ENCODE measurements at places on chromosomes 13 and 19.

- peak; percentile 89 for DNase-seq
Measured at GRCh38 chr19:10625003-10625761, at the start of gene SLC44A2. TSS of gene SLC44A2 (plus strand) at chr19:10625553. CDS start at chr19:10625634, 81 bp downstream.

DNA sequence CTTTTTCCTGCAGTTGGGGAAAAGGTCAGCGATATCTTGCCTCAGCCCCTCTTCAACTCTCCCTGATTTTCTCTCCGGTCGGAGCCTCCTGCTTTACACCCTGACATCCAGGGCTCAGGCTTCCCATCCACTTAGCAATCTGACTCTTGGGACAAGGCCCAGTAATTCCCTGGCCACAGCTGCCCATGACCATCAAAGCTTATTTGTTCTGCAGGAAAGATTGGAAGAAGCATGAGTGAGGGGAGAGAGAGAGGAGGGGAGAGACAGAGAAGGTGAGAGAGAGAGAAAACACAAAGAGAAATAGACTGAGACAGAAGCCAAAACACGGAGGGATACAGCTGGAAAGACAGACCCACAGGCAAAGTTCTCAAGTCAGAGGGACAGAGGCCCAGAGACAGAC, 13.7 kb downstream of the SYT3 start:
- no peak for DNase-seq

GRCh38 chr19:34188408-34188807, 16.1 kb downstream of the LSM14A start:
- no peak for DNase-seq

DNA sequence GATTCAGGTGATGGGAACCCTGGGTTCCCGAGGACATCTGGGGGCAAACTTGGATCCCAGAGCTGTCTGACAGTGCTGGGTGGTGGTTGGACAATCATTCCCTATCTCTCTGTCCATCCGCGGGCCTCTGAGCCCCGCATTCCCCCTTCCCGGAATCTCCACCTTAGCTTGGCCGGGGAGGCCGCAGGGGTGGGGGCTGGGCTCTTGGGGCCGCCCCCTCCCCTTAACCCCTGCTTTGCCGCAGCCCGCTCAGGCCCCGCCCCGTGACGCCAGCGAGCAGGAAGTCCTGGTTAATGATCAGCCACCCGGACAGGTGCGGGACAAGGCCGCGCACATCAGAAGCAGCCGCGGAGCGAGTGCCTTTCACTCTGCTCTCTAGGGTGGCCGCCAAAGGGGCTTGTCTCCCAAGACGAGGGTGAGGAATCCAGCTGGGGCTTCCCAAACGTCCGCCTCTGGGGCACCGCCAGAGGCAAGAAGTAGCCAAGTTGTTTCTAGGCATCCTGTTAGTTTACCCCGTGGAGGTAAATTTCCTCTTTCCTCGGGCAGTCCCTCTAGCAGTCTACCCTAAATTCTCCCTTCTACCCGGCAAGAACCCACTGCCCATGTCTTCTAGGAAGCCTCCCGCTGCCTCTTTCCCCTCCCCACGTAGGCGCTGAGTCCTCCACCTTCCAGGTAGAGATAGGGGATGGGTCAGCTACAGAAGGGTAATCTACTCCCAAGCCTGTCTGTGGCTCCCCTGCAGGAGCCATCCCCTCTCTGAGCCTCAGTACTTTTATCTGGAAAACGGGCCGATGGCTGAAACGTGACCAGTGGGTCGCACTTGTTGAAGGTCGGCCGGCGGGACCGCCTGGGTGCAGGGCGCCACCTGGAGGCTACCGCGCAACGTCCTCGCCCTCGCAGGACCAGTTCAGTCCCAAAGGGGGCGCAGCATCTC, 3.0 kb downstream of the IRF2BP1 start:
- DNase-seq = no peak

DNA sequence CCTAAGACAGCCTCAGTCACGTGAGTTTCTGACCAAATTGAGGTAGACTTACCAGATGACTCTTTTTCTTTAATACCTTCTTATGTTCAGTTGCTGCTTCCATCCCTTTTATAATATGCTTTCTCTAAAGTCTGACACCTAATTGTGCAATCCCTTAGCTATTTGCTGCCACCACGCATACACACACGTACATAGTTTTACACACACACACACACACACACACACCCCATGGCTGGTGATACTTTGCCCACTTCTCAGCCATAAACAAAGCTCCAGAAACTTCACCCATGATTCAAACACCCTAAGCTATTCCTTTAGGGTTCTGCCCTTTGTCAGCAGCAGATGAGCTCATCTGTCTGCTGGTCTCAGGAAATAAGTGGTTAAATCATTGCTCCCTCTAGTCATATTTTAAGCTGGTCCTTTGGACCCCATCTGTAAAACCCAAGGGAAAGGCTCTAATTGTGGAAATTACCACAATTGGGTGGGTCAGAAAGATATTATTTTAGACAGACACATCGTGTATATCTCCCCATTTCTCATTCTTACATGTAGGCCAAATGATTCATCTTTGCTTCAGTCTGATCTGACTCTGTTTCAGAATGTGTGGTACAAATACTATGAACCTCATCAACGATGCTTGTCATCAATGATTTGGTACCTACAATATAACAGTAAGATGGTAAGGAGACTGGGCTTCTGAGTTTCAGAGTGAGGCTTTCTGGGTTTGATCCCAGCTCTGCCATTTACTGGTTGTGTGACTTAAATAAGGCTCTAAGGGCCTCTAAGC, 69.2 kb downstream of the NALCN start:
- DNase-seq = no peak

Measured in right lung (tissue), 10 donors.